ENCODE measurements at places on chromosomes 1 and 21.

- no peak for DNase-seq
These were observed 33.5 kb downstream of the ODR4 start for GRCh38 chr1:186409091-186409490.

GRCh38 chr1:186375152-186375928 is at the start of the genes ODR4 and TPR:
ODR4 (plus strand) TSS chr1:186375838; CDS start chr1:186379786, 3,948 bp downstream.
TPR (minus strand) TSS chr1:186375253; CDS start chr1:186375028, 225 bp downstream.
- peak; percentile 91 for DNase-seq

GRCh38 chr1:89660224-89661061 is 27.5 kb downstream of the LRRC8C start:
- DNase-seq, result no peak

DNA sequence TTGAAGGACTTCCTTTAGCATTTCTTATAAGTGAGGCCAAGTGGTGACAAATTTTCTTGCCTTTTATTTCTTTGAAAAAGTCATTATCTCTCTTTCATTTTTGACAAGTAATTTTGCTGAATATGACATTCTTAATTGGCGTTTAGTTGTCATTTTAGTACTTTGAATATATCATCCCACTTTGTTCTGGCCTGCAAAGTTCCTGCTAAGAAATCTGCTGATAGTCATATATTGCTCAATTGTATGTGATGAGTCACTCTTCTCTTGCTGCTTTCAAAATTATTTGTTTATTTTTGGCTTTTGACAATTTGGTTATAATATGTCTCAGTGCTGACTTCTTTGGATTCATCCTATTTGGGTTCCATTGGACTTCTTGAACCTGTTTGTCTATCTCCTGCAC is 312.6 kb downstream of the DUSP10 start:
- DNase-seq, result no peak

DNA sequence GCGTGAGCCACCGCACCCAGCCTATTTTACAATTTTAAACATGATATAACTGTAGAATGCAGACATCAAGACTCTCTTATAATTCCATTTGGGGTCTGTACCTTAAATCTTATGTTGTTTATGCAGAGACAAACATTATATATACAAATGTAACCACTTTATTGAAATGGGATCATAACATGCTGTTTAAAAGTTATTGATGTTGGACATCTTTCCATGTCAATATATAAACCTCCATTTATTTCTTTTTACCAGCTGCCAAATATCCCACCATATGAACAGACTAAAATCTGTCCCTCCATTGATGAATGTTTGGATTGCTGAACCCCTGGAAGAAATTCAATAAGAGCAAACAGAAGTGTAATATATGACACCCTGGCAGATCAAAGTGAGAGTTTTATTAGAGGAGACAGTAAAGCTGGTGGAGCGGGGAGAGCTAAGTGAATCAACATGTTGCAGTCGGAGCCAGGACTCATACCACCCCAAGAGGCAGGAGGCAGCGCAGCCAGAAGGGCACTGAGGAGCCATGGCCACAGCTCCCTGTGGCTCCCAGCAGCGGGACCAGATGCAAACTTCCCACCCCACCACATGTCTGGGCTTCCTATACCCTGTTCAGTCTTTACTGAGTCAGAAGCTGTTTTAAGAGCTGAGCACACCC is 4.7 kb upstream of the PCSK9 start:
- DNase-seq, result no peak

DNA sequence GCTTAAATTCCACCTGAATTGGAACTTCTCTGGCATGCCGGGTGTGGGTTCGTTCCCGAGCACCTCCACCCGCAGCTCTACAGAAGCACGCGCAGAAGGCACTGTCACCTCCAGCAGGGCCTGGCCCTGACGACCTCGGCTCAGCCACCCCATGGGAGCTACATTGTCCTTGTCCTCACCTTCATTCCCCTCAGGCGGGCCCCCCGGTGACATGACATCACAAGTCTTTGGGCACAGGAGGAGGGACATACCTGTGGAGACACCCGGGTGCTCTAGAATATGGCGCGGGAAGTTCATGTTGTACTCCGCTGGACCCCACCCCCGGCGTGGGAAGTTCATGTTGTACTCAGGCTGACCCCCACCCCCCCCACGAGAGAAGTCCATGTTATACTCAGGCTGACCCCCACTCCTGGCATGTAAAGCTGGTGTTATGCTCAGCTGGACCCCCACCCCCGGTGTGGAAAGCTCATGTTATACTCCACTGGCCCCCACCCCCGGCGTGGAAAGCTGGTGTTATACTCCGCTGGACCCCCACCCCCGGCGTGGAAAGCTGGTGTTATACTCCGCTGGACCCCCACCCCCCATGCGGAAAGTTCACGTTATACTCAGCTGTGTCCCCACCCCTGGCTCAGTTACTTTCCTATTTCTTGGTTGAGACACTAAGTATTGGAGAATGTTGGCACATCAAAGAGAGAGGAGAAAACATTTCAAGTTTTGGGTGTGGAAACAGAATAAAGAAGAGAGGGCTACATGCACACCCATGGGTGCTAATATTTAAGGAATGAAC is 37.6 kb downstream of the UMODL1 start:
- DNase-seq, result no peak

DNA sequence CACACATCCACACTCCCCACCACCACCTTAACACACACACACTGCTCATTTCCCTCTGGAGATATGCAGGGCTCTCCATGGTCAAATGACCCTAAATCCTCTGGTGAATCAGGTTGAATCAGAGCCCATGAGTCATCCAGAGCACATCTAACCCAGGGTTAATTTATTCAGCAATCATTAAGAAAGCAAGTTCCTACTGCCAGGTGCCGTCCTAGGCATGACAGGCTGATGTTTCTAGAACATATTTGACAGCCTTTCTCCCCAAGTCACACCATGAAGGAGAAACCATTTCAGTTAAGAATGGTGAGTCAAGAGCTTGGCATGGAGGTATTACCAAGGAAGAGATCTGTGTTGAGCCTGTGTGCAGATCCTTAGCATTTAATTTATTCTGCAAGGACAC is 194.3 kb upstream of the CAMK1G start:
- DNase-seq, result no peak

- DNase-seq, result no peak
These were observed 66.1 kb upstream of the SERBP1 start for GRCh38 chr1:67496329-67496728.

DNA sequence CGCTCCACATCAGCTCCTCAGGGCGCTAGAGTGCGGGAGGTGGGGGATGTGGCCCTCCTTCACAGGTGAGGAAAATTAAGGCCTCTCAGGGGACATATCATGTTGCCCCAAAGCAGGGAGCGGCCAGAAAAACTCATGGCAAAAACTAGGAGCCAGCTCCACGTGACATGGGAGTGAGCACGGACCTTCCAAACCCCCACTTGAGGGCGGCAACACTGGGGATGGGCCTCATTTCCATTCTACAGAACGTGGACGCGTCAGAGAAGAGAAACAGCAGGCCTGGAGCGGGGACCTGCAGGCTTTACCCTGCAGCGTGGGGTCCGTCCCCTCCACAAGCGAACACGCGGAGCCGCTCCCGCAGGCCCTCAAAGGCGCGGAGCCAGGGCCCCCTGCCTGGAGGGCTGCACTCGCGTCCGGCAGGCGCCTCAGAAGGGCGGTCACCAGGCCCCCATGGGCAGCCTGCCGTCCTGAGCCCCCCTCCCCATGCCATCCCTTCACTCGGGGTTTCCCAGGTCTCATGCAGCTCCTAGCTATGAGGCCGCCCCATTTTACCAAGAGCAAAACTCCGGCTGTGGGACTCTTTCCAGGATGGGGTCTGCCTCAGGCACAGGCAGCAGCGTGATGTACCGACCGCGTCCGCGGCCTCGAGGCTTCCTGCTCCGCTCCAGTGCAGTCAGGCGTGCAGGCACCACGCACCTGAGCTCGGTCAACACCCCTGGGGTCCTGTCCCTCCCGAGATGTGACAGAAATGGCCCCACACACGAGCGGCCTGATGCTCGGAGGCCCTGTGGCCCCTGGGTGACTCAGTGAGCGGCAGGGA is 5.5 kb downstream of the CFAP410 start:
- no peak for DNase-seq

DNA sequence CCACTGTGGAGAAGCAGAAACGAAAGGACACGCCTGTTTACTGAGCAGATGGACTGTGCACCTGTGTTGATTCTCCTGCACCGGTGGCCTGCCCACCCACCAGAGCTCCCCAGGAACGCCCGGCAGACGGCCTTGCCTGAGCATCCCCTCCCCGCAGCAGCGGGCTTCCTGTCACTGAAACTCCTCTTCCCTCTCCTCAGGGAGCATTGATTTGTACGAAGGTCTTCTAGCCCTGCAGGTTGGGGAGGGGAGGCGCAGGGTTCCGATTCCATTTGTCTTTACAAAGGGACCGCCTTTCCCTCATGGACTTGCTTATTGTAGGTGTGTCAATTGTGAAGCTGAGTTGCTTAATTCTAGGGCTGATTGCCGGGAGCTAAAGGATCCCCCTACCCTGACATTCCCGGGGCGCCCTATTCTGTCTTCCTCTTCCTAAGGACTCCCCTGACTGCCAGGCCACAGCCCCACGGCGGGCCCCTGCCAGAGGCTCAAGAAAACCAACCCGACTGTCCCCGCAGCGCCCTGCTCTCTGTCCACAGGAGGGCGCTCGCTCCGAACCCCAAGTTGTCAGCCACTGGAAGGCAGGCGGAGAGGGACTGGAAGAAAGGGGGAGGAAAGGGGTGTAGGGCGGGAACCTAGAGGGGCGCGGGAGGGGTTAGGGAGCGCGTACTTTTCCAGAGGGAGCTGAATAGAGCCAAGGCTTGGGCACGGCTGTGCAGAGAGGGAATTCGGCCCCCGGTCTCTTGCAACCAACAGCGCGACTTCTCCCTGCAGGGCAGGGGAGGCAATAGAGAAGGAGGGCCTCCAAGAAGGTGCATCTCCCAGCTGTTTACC is 2.8 kb downstream of the S100A6 start:
- DNase-seq, result peak; percentile 82

DNA sequence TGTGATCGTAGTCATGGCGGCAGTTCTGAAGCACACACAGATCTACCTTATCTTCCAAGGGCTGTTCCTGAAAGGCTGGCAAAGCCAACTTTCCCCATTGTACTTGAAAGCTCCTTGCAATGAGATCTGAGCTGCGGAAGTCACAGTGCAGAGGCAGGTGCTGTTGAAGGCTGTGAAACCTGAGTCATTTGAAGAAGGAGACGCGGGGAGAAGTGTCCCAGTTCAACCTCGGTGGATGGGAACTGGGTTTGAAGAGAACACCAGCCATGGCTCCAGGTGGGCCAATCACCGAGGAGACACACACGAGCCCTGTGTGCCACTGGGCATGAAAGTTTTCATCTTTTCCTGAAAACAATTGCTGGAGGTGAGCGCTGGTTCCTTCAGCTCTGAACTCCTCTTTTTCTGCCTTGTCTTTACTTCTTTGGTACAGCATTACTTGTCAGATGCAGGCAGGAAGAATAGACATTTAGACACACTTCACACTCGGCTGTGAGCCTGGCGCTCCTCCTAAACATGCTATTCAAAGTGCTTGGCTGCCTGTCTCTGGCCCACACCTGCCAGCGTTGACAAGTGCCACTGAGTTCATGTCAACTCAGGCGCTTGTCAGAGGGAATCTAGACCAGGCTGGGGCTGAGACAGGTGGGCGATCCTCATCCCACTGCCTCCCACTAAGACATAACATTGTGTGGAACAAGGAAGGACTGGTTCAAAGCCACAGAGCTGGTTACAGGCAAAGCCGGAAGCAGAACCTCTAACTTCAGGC is 25.7 kb upstream of the PDE9A start:
- no peak for DNase-seq

- no peak for DNase-seq
These were observed 306.4 kb downstream of the RPS6KC1 start for GRCh38 chr1:213357403-213357802.

GRCh38 chr1:150164224-150164623 is 14.5 kb downstream of the PLEKHO1 start:
- no peak for DNase-seq

DNA sequence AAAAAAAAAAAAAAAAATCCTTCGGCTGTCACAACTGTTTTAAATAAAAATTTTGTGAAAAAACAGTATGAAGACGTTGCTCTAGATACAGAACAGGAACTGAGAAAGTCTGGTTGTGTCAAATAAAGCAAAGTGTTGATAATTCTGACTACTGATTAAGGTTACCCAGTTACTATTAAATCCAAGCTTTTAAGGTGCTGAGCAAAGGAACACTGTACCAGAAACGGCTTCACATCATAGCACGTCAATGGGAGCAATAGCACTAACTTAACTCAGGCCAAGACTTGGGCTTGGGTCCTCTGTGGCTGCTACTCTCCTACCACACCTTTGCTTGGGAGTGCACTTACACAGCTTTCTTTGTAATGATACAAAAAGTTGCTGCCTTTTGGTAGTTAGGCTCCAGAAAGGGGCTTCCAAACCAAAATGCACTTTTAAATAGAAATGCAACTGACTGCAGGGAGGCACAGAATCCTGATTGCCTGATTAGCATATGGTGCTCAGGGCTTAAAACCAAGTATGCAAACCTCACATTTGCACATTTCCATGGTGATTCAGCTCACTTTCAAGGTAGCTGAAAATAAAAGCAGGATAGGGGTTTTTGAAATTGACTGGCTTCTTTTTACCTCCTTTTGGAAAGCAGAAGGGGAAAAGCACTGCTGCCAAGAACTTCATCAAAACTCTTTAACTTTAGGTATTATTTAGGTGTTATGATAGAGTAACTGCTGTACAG is 6.3 kb downstream of the MCL1 start:
- no peak for DNase-seq

- DNase-seq, result no peak
These were observed 28.6 kb upstream of the DUSP23 start for GRCh38 chr1:159752135-159752580.

- peak; percentile 70 for DNase-seq
These were observed at the start of gene COL9A2 for GRCh38 chr1:40316595-40317393. COL9A2 (minus strand) TSS chr1:40317286; CDS start chr1:40317197, 89 bp downstream.

DNA sequence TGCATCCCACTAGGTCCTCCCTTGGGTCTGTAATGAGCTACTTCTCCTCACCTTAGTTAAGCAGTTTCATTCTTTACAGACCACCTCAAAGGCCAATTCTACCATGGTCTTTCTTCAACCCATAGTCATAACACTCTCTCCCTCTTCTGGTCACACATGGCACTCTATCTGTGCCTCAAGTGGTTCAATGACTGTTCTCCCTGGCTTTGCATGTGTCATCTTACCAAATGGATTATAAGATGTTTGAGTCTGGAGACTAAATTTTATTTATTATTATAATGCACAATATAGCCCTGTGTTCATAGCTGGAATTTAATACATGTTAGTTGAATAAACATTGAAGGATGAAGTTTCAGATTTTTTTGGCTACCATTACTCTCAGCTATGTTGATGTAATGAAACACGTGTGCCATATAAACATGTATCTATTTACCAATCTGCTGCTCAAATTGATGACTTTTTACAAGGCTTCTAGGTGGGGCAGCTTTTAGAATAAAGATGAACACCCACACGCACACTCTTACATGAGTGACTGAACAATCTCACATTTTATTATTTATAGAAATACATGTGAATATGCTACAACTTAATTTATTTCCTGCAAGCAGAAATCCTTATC is 102.1 kb downstream of the RUNX1 start:
- no peak for DNase-seq

- DNase-seq, result no peak
These were observed 19.6 kb downstream of the SLC27A3 start for GRCh38 chr1:153794624-153795329.

DNA sequence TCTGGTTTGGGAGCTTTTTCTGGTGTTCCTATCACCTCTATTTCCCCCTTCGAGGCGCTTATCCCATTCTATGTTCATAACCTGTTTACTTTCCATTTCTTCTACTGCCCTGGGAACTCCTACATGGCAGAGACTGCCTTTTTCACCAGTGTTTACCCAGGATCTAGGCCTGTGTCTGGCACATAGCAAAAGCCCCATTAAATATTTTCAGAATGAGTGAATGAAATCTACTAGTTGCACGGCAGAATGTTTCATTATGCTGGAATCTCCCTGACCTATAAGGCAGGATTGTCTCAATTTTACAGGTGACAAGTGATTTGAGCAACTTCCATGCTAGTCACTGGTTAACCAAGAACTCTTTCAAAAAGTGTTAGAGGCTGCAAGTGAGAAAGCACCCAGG is 70.1 kb downstream of the PGM1 start:
- DNase-seq, result no peak

Measured in CD4-positive, alpha-beta T cell (primary cell).